ENCODE measurements at places on chromosomes 1 and 21.

DNA sequence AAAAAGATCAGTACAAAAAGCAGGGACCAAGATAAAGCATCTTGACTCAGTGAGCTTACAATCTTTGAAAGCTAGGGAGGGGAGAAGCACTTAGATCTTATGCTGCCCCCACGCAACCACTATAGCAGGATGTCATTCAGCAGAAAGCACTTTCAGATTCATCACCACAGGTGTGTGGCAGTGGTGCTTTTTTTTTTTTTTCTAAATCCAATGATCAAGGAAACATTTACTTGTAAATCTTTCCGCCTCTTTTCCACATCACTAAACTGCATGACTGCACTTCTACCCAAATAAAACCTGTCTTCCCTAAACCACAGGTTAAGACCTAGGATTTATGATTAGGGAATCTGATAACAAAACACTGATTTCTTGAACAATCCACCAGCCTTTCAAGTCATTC lies 154.8 kb downstream of the SLC45A1 start:
- no peak for DNase-seq

DNA sequence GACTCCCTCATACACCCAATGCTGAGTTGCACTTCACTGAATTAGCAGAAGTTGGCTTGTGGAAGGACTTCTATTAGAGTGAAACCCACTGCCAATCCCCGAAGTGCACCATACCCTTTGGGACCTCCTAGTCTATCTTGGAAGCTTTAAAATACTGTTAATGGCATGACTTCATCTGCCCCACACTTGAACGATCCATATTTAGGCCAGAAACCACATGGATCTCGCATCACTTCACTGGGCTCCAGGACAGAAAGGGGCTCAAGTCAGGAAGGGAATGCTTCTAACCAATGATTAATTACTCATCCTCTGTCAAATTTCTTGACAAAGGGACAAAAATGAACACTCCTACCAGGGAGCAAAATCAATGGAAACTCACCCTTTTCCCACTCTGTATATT lies 69.1 kb downstream of the BCAR3 start:
- DNase-seq, result no peak

GRCh38 chr1:1293263-1294249 lies 13.3 kb downstream of the SCNN1D start:
- no peak for DNase-seq

DNA sequence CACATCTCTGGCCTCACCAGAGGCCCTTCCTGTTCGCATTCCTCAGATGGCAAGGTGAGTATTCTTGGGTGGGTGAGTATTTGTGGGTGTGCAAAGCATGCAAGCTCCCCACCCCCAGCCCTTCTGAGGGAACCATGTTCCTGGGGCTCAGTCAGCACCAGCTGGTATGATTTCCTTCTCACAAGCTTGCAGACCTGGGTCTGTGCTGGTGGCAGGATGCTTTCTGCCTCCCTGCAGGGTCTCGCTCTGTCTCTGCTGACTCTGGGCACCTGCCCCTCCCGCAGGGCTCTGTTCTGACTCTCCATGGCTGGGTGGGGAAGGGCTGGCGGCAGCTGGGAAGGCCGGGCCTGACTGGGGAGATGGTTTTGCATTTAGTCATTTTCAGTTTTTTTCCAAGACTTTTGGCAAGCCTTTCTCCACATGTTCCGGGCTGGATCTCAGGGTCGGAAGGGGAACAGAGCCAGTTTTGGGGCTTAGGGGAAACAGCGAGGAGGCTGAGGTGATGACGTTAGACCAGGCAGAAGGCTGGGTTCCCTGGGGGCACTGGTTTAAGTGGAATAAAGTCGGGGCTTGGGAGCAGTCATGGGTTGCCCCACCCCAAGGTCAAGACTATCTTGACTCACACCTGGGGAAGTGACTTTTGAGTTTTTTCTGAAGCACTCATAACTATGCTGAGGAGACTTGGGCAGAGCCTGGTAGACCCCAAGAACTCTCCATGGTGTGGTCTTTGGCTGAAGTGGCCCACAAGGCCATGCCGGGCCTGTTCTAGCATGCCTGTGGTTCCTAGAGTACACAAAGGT lies 6.2 kb downstream of the RASSF5 start:
- DNase-seq, result peak; percentile 89

- no peak for DNase-seq
These were observed 24.9 kb downstream of the RPAP2 start for GRCh38 chr1:92323473-92324453.

- DNase-seq, result no peak
These were observed 861.1 kb upstream of the ADAMTS5 start for GRCh38 chr21:27827972-27828371.

GRCh38 chr1:170803711-170804110 lies 131.6 kb upstream of the MROH9 start:
- DNase-seq, result peak; percentile 39

DNA sequence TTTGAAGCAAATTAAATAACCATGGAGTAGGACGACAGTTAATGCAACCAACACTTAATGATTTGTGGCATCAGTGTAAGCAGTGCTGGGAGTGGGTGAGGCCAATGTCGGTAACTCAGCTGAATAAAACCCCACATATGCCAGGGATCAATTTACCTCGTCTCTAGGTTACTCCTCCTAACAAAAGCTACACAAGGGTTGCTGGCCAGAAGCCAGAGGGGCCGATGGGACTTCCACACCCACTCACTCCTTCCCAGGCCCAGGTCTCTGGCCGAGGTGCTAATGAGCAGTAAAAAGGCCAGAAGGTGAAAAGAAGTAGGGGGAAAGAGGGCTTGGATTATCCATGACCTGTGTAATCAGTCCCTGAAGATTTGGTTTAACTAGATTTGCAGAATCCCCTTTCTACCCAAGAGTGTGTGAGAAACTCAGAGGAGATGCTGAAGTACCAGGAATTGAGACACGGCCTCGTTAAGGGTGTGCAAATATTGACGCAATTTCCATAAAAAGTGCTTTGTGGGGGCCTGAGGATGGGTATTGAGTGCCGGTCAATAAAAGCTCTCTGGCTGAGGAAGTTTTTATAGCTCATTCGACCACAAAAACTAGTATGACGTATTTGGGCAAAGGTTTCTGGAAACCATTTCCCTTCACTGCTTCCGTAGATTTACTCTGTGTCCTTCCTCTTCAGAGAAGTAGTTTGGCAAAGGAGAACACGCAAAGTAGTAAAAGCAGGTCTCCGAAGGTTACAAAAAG lies 145.5 kb downstream of the TBX15 start:
- no peak for DNase-seq

DNA sequence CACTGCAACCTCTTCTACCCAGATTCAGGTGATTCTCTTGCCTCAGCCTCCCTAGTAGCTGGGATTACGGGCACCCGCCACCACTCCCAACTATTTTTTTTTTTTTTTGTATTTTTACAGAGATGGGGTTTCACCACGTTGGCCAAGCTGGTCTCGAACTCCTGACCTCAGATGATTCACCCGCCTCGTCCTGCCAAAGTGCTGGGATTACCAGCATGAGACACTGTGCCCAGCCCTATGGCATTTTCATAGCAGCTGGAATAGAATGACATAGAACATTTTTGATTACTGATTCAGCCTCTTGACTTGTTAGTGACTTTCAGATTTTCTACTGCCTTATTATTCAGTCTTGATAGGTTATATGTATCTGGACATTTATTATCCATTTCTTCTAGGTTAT lies 1046.2 kb downstream of the AMY1C start:
- DNase-seq, result no peak

DNA sequence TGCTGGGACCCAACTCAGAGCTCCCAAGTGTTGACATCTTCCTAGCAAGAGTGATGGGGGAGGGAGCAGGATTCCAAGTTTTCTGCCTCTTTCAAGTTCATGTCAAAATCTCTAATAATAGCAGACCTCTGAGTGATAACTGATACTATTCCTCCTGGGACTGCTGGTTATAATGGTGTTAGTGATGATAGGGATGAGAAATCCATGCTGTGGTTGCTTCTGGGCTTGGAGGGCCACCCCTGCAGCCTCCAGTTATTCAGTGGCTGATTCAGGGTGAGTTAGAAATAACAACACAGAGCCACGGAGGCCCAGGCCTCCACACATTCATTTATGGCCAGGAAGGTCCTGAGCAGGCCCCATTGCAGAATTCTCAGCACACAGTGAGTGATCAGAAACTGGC lies 40.6 kb upstream of the ARTN start:
- DNase-seq, result no peak

DNA sequence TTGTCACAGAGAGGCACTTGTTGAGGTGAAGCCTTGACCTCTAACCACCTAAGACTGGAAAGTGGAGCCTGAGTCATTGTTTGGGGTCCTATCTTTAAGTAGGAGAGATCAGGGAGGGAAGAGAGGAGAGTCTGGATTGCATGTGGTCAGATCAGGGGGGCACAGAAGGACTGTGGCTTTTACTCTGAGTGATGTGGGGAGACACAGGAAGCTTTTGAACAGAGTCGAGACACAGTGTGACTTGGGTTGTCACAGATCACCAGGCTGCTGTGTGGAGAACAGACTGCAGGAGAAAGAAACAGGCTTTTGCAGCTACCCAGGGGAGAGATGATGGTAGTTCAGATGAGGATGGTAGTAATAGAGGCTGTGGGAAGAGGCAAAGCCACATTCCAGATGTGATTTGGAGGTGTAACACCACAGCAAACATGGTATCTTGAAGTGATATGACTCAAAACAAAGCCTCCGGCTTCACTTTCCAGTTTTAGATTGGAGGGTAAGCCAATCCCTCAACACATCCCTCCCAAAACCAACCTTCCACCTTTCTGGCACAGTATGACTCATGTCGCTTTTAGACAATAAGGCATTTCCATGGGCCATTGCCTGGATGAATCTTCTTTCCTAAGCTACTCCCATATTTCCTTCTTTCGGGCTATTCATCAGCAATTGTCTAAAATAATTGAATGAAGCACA lies 125.8 kb upstream of the SLC44A3 start:
- no peak for DNase-seq

- DNase-seq, result peak; percentile 5
These were observed 60.2 kb downstream of the NDUFS5 start for GRCh38 chr1:39086386-39086785.

GRCh38 chr1:81703391-81703755 lies 97.4 kb upstream of the ADGRL2 start:
- peak; percentile 79 for DNase-seq

DNA sequence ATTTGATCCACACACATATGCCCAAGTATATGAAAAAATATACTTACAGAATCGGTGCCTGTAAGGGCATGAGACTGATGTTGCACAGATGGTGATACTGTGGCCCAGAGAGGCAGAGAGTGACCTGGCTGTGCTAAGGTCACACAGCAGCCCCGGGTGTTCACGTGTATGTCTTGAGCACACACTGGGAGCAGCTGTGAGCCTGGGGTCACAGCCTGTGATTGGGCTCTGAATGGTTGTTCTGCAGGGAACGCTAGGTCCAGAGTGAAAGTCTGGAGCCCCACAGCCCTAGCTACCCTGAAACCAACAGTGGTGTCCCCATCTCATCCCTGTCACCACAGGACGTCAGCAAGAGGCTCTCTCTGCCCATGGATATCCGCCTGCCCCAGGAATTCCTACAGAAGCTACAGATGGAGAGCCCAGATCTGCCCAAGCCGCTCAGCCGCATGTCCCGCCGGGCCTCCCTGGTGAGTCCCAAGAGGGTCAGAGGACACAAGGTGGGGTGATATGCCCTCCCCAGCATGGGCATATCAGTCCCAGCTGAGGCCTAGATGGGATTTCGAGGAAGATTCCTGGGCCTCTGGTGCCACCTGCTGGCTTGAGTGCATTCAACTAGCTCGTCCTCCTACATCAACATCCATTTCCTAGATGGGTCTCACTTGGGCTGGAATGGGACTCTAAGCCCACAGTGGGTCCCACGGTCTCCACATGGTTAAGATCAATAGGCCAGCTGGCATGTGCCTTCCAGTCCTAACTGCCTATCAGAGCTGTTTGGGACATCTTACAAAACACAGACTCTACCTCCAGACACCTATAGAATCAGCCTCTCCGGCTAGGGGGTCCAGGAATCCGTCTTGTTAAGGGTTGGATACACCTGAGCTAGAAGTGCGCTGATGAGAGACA lies 19.7 kb downstream of the CDK18 start:
- peak; percentile 53 for DNase-seq

DNA sequence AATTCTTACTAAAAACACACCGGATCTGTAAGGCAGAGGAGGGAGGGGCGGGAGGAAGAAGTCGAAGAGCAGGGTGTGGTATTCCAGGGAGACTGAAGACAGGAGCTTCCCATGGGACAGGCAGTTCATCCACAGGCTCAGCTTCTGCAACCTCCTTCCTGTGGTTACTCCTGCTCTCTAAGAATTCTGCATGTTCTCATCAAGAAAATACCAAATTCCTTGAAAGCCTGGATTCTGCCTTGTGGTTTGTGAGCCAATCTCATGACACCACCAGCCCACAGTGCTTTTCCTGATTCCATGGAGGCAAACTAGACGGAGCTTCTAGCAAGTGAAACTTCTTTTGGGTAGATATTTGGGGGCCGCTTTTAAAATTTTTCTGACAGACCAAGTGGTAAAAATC lies 1.1 kb upstream of the ST6GALNAC3 start:
- peak; percentile 90 for DNase-seq

- no peak for DNase-seq
These were observed 10.3 kb downstream of the ACTRT2 start for GRCh38 chr1:3031401-3032221.

DNA sequence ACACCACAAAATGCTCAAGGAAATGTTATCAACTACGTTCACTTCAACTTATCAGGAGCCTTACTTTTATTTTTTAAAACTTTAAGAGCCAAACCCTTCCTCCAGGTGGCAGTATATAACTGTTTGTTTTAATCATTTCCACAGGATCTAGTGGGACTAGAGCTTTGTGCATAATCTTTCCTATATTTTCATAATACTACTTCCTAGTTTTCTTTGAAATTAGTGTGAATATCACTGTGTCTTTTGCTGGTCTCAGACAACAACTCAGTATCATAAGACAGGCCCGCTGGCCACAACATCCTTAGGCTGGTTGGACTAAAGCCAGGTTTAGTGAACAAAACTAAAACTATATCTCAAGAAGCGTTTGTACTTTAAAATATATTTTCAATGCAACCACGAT lies 145.5 kb downstream of the TIAM1 start:
- DNase-seq, result no peak

DNA sequence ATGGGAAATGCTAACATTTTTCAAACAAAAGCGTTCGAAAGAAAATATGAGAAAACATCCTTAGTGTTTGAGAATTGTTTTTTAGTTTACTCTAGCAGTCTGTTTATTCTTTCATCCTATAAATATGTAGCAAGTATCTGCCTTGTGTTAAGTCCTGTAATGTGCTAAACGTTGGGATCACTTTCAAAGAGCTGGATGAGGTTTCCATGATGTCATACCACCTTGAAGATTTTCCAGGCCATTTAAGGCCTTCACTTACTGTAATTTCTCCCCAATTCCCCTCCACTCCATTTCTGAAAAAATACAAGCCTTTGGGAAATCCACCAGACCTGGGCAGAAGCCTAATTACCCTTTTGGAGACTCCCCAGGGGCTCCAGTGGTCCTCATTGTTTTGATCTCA lies 24.2 kb upstream of the CTBS start:
- DNase-seq, result peak; percentile 42

- peak; percentile 7 for DNase-seq
These were observed 56.4 kb downstream of the PCBP3 start for GRCh38 chr21:45699966-45700365.
